COR-L47 (cell line): ENCODE measurements at places on chromosomes 2 and 18.

DNA sequence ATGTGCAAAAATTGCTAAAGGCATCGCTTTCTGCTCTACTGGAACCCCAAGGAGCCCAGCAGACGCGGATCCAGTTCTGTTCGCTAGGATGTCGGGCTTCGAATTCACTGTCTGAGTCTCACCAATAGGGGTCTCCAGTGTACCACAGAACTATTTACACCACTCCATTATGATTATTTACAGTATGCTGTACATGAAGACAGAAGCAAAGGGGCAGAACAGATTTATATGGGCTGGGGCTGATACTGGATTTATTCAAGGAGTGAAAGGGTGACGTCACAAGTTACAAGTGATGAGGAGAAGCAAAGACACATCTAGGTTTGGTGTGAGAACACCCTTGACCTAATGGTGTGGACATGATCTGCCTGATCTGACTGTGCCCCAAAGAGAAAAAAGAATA, 185.3 kb upstream of the ATP5MC3 start:
- DNase-seq = peak; percentile 61

DNA sequence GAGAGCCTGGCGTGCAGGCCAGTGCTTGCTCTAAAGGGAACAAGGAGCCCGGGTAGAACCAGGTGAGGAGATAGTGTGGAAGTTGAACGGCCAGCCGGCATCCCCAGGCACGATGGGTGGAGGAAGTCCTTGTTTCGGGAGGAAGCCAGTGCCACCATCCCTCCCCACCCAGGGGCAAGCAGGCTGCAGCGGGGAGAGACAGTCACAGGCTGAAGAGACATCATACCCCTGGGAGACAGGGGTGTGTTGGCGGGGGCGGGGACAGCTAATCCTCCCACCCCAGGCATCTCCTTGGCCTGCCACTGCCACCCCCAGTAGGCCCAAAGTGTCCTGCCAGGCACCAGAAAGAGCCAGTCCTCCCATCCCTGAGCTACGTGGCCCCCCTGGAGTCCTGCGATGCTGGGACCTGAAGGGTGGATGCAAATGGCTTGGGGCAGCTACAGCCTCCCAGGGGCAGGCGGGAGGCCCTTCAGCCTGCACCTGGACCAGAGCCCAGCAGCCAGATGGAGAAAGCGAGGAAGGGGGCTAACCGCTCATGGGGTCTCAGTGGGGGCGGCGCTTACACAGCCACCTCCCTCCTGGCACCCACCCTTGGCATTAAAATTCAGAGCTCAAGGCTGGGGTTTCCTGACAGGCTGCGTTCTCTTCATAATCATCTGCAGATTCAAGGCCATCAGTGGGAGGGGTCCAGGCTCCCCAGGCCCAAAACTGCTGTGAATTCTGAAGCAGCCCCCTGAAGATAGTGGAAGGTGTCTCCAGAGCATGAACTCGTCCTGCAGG, 14.8 kb upstream of the GPR55 start:
- no peak for DNase-seq

DNA sequence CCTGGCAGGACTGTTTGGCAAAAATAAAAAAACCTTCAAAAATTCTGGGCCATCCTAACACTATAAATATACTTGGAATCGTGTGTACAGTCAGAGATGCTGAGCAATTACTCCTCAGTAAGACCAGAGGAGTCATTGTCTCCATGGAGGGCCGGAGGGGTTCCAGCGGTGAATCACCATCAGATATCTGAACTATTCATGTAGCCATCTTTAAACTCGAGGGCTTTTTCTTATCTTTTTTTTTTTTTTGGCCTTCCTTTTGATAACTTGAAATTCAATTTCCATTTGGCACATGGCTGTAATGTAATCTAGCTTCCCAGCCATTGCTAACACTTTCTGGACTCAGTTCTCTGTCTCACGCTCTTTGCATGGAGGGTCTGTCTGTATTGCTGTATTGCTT, 7.4 kb upstream of the FHL2 start:
- DNase-seq = no peak

DNA sequence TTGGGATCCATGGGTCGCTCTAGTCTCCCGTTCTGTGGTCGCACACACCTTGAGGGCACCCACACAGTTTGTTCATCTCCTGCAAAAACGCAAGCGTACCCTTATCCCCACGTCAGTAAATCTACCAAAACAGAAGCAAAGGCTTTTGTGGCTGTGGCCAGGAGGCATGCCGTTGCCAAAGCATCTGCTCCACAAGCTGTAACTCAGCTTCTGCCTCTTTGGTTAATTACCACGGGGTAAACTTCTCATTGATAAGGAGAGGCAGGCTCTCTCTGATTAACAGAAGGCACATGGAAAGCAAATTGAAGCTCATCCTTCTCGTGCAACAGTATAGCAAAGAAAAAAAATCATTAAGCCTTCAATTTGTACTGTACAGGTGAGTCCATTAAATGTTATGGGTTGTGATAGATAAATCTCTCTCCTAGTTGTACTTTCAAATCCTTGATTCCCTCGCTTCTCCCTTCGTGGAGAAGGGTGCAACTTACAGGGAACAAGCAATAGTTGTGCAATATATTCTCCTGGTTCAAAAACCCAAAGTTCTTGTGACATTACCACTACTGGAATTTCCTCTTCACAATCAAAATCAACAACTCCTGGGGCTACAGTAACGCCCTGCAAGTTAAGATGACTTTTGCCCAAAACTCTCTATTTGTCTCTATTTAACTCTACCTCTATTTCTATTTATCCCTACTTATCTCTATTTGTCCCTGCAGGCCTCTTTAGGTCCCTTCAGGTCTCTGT, 10.3 kb downstream of the PECR start:
- no peak for DNase-seq

DNA sequence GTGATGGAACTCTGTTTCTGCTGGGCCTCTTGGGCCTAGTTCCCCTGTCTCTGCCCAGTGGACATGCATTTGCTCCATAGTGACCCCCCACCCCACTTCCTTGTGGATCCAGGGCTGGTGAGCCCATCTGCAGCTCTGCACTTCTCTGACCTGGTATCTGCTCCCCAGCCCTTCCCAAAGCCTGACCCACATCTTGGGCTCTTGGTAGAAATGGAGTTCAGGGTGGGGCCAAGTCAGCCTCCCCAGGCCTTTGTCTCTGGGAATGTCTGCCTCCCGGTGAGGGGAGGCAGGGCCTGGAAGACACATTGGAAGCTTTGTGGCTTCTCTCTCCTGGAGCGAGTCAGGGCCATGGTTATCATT, 6.3 kb upstream of the TRAF3IP1 start:
- no peak for DNase-seq

DNA sequence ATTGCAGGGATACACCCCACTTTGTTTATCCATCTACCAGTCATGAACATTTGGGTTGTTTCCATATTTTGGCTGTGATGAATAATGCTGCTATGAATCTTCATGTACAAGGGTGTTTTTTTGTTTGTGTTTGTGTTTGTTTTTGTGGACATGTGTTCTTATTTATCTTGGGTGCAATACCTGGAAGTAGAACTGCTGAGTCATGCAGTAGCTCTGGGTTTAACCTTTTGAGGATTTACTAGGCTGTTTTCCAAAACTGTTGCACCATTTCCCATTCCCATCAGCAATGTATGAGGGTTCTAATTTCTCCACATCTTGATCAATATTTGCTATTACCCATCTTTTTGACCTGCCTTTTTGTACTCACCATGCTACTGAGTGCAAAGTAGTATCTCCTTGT, 140.0 kb upstream of the CYP1B1 start:
- DNase-seq = no peak

GRCh38 chr2:230412846-230413245, 3.2 kb upstream of the SP100 start:
- DNase-seq = no peak

- no peak for DNase-seq
Measured at GRCh38 chr2:217666338-217666737, 336.5 kb downstream of the TNS1 start.

DNA sequence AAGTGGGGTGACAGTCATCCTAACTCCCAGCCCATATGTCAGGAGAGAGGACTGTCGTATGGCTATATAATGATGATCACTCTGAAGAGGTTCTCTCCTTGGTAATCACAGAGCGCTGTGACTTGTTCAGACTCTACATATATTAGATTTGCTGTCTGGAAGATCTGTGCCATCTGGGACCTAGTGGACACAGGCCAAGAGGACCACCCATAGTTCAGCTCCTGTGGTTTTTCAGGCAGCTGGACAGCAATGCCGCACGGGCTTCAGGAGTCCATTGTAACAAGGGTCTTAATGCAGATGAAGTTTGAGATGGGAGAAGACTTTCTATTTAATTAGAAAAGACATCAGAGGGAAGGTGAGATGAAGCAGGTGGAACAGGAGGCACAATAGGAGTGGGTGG, 40.1 kb upstream of the EPHA4 start:
- DNase-seq = no peak

GRCh38 chr2:62998949-62999348, 51.7 kb upstream of the OTX1 start:
- DNase-seq = no peak

GRCh38 chr18:38256366-38256765, 690.8 kb upstream of the CELF4 start:
- DNase-seq = peak; percentile 80

GRCh38 chr18:55310863-55311262, 277.1 kb downstream of the TCF4 start:
- no peak for DNase-seq

- no peak for DNase-seq
Measured at GRCh38 chr2:27485496-27485895, 4.0 kb downstream of the IFT172 start.

DNA sequence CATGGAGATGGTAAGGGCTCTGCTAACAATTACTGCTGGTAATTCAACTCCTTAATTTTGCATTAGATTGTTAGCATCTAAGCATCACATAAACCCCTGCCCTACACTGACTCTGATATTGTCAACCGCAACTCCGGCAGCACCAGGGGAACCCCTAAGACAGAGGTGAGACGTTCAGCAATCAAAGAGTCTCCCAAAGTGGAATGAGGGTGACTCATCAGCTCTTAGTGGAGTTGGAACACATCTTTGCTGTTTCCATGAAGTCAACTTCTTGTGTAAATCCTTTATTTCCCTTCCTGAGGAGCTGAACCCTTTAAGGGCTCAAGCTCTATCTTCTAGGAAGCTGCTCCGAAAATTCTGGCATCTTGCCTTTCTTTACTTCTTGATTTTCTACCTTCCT, 52.1 kb downstream of the ABCG8 start:
- DNase-seq = no peak

DNA sequence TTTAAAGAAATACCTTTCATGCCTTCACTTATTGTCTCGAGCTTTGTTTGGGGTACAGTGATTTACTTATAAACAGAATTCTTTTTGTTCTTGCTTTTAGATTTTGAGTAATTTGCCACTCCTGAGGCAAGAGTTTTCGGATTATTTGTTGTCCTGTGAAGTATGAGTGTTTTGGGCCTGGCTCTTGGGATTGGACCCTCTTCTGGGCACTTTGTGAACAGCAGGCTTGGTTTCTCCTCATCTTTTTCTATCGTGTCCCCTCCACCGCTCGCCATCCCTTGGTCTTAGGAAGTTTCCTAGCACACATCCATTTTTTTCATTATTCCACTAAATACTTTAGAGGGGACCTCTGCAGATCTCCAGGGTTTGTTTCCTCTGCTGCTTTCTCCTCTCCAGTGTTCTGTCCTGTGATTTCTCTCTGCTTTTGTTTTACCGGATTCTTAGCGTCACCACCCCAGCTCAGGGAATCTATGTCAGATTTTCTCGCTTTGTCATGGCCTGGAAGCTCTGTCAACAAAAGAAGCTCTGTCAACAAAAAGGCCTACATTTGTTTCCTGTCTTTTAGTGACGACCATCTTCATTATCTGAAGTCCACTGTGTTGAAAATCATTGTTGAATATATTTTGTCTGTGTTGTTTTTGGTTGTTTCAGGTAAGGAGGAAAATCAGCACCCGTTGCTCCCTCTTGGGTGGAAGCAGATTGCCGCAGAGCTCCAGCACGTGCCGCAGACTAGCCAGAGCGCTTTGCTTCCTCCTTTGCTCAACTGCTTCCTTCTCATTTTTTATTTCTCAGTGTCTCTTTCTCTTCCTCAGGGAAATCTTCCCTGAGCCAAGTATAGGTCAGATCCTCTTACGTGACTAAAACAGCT, 27.8 kb downstream of the ANKRD62 start:
- DNase-seq = no peak

DNA sequence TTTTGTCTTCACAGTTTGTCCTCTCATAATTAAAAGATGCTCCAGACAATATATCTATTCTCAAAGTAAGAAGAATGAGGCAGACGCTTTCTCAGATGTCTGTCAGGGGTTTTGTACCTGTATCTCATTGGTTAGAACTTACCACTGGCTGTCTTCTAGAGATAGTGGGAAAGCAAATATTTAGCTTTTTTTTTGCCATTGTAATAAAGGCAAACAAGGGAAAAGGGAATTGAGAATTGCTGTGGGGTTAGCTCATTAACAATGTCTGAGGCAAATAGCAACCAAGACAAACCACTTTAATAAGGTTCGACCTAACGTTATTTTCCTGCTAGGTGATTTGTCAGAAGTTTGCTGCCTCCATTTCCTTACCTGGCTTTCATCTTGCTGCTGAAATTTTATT, 30.0 kb downstream of the ZNF638 start:
- DNase-seq = no peak

GRCh38 chr2:55302241-55302640, 33.2 kb upstream of the MTIF2 start:
- DNase-seq = no peak

GRCh38 chr2:237424544-237424943, 10.6 kb upstream of the COL6A3 start:
- DNase-seq = no peak

GRCh38 chr18:62436636-62437234, 86.1 kb upstream of the ZCCHC2 start:
- no peak for DNase-seq

GRCh38 chr2:212021947-212022346, 516.7 kb downstream of the ERBB4 start:
- DNase-seq = no peak

DNA sequence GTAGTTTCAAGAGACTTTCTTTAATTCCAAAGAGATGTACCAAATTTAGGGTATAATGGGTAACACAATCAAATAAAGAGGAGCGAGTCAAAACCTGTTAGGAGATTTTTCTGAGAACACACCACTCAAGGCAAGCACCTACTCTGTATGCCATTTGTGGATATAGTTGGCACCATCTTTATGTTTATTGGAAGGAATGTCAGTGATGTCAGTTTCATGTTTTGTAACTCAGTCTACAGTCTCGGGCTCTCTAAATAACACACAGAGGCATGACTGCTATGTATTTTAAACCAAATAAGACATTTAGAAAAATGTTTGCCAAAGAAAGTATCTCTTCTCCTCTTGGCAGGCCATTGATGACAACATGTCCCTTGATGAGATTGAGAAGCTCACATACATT, 59.7 kb downstream of the CPS1 start:
- no peak for DNase-seq

DNA sequence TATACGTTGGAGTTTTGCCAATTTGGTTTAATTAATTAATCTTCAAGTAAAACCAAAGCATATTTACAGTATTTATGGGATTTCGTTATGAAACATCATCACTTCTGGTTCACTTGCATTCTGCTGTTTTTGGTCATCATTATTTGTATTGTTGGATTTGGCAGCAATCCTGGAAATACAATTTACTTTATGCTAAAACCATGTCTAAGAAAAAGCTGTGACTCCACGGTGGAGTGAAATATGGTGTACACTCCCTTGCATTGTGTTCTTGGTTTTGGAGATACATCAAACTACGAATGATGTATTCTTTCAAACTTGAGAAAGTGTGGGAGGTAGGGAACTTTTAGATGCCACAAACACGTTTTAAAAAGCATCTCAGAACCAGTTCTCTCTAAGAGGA, 106.4 kb downstream of the CTAGE1 start:
- DNase-seq = no peak

- no peak for DNase-seq
Measured at GRCh38 chr2:158056875-158057274, 44.8 kb upstream of the UPP2 start.

- DNase-seq = no peak
Measured at GRCh38 chr2:240462707-240463273, 27.3 kb downstream of the GPC1 start.
